G401 (cell line): ENCODE measurements at places on chromosomes 5 and 9. TPM values are rescaled to one million over a fixed set of nuclear protein-coding genes. Genes with fewer than 3 reads are reported as not detected.

Gene RANBP3L
- total RNA-seq: not detected in 2 replicates

Gene SMIM33
- total RNA-seq: not detected in 2 replicates

Gene FRRS1L
- total RNA-seq: not detected in 2 replicates

DNA sequence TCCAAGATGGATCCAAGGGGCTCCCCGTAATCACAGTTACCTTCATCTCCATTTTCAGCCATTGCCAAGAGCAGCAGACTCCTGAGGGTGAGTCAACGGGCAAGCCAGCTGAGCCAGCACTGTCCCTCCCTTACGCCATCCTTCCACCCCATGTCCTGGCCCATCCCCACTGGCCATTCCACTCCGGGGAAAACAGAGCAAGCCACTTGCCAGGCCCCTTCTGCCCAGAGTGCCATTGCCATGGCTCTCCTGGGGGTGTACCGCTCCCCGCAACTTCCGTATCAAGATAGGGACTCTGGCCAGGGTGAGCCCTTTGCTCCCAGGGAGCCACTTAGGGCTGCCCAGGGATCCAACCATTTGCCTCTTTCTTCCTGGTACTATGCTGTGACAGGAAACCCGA is 48.9 kb upstream of the CDKN2AIPNL start:
- no peak for DNase-seq

- no peak for DNase-seq
Observed at GRCh38 chr9:136327304-136327974, at the start of gene GPSM1. Gene GPSM1 (plus strand): TSS chr9:136327539. CDS start chr9:136327696, 157 bp downstream.

GRCh38 chr5:145027286-145027685 is 807.9 kb downstream of the PRELID2 start:
- no peak for DNase-seq
